Inflammatory macrophage (primary cell): ENCODE measurements at places on chromosomes 5 and 9.

DNA sequence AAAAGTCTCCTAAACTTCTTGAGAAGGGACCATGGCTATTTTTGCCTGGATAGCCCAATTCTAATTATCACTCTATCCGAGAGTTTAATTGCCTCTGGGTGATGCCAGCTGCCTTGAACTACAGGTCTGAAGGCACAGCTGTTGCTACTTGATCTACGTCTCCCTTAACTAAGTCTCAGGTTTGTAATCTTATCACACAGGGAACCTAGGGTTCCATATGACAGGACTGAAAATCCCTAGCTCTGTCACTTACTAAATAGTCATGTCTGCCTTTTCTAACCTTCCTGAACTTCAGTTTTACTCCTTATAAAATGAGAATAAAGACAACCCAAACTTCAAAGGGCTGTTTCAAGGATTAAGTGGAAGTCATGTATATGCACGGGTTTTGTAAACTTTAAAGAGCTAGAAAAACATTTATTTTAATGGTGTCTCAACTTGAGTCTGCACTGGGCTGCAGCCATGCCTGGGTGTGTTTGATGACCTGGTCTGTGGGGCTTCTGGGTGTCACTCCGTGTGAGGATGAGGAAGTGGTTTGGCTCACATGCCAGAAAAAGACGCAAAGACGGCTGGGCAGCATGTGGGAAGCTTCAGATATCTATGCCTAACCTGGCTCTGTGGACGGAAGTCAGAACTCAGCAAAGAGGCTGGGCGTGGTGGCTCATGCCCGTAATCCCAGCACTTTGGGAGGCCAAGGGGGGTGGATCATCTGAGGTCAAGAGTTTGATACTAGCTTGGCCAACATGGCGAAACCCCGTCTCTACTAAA, 129.3 kb upstream of the SLC44A1 start:
- DNase-seq: peak; percentile 91

DNA sequence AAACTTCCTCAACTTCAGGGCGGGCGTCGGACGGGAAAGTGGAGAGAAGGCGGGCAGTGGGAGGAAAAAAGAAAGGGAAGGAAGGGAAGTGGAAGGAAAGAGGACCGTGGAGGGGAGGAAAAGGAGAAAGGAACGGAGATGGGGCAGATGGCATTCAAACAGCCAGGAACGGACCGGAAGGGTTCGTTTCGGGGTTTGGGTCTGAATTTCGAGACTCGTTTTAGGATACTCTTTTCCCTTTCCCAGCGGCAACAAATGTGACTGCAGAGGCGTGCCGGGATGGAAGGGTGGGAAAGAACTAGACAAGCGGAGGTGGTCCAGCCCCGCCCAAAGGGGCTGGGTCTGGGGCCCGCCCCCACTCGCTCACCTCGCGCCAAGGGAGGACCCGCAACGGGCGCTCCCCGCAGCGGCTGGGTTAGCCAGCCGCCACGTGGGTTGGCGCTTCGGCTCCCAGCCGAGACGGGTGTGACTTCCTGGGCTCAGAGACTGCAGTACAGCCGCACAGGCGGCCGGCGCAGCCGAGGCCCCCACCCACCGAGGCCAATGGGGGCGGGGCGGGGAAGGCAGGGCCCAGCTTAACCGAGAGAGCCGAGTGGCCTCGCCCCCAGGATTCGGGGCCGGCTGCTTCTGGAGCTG, 2.7 kb downstream of the VCAN start:
- DNase-seq: peak; percentile 90

DNA sequence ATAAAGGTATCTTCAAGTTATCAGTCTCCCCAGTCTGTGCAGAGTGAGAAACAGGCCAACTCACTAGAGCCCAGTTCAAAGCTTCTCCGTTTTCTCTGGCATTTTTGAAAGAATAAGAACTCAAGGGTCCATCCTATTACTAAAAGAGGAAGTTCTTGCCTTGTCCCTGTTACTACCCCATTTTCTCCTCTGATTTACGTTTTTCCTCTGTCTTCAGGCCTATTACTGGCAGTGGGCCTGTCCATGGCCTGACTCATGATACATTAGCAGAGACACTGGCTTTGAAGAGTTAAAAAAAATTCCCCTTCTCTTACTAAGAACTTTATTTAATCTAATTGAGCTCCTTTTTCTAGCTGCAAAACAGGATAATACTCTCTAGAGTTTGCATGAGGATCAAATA, 624.0 kb upstream of the KLF4 start:
- DNase-seq: peak; percentile 53

DNA sequence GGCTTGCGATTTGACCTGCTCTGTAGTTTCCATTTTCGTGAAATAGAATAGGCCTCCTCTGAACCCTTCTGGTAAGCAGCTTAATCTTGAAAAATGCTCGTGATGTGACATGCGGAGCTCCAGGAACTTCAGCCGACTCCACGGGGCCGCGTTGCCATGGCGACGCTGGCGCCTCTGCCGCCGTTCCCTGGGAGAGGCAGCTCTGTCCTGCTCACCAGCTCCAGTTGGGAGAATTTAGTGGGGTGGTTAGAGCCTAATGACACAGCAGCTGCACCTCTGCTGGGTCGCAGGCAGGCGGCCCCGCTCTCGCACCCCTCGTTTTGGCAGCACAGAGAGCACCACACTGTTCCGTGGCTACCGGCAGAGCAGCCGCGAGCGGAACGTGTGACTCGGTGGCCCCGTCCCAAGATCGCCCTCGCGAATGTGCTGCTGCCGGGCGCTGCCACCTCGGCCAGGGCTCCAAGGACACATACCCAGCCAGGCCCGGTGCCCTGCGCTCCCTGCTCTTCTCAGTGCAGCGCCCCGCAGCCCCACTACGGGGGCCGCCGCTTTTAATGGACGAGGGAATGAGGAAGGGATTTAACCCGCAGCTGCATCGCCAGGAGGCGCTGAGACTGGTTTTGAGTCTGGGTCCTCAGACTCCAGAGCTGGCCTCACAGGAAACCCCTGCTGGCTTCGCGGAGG, 131.2 kb upstream of the LMX1B start:
- DNase-seq: no peak

- DNase-seq: no peak
These were observed 68.0 kb downstream of the POU5F2 start for GRCh38 chr5:93673316-93673954.

- no peak for DNase-seq
These were observed 119.3 kb downstream of the NR2F1-AS1 start for GRCh38 chr5:93461756-93462155.

GRCh38 chr5:95923918-95924544, 37.6 kb downstream of the ELL2 start:
- DNase-seq: peak; percentile 39

GRCh38 chr5:5025098-5025773, 114.9 kb upstream of the ADAMTS16 start:
- DNase-seq: no peak

GRCh38 chr9:128243215-128244018, 32.4 kb downstream of the GOLGA2 start:
- no peak for DNase-seq

- no peak for DNase-seq
These were observed 129.4 kb downstream of the SLIT3 start for GRCh38 chr5:169171515-169171914.

DNA sequence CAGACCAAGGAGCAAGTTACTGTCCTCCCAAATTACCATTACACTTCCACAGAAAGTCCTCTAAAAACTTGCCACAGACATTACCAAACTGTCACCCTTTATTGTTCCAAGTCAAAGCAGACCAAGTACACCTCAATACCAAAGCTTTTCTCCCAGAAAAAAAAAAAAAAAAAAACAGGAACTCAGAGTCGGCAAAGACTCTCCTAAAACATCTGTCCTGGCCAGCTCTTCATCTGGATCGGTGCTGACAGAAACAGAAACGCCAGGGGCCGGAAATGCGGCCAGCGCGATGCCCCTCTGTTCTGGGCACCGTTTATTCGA, 718 bp downstream of the DEPDC1B start:
- no peak for DNase-seq
